Cortex of kidney (tissue), 1 donor: ENCODE measurements at places on chromosomes 4 and X.

- no peak for DNase-seq
These were observed 80.2 kb downstream of the CRMP1 start for GRCh38 chr4:5812506-5813229.

GRCh38 chrX:152619897-152620296 lies 17.8 kb upstream of the GABRQ start:
- no peak for DNase-seq

- no peak for DNase-seq
These were observed 160.5 kb upstream of the GABRA2 start for GRCh38 chr4:46550471-46550870.

DNA sequence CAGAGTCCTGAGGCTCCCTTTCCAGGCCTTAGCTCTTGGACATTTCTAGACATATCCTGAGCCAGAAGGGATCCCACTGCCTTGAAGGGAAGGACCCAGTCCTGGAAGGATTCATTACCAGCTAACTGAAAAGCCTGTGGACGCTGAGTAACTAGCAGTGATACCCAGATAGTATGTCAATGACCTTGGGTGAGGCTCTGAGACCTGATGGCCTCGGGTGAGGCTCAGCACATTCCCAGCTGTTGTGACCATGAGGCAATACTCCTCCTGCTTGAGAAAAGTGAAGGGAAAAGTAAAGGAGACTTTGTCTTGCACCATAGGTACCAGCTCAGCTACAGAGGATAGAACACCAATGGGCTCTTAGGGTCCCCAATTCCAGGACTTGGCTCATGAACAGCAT lies 268.1 kb downstream of the DKK2 start:
- no peak for DNase-seq

- DNase-seq, result no peak
These were observed 27.4 kb downstream of the LEF1 start for GRCh38 chr4:108141213-108141950.

- DNase-seq, result no peak
These were observed 190.6 kb upstream of the SPRY1 start for GRCh38 chr4:123206016-123206415.

DNA sequence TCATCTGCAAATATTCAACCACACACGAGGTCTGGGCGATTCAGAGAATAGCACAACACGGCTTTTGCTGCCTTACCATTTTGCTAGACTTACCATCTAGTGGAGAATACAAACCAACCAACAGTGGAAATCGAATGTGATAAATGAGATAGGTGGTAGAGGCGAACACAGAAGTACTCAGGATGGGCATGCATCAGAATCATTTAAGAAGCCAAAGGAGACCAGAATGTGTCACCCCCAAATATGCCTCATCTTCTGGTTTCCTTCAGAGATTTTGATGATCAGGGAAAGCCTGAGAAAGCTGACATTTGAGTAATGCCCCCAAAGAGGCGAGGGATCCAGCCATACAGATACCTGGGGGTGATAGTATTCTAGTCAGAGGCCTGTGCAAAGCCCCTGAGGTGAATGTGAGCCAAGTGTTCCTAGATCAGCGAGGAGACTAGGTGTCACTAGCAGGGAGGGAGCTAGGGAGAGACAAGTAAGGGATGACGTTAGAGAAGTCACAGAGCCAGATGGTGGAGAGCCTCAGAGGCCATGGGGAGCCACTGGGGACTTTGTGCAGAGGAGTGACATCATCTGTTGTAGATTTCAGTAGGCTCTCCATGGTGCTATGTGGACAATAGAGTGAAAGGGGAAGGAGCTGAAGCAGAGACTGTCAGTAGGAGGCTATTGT lies 1.7 kb downstream of the MTMR1 start:
- no peak for DNase-seq

DNA sequence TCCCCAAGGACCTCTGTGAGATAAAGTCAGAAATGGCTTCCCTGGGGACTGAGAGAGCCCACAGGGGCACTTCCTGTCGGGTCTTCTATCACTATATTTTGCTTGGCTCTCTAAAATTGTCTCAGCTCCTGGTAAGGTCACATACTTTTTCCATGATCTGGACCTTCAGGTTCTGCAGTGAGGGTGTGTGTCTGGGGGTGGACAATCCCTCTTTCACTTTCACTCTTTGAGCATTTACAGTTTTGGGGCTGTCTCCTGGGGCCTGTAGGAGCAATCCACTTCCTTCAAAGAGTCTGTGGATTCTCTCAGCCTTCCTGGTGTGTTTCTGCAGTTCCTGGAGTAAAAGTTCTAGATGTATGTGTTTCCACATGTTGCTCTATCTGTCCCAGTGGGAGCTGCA lies 335.7 kb downstream of the FSTL5 start:
- DNase-seq, result no peak

GRCh38 chr4:141713771-141714445 lies 77.5 kb downstream of the IL15 start:
- DNase-seq, result no peak

DNA sequence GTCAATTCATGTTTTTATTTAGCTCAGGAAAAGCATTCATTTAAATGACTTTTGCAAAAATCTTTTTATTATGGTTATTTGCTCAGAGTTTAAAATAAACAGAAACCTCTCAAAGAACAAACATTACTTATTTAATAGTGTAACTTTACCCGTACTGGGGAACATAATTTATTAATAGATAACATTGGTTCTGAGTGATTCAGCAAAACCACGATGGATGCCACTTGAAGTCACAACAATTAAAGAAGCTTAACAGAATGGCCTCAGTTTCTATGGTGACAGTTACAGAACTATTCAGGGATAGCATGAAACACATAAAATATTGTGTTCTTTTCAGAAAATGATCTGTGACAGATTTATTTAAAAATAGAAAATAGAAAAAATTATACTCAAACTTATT lies 368.7 kb downstream of the CCSER1 start:
- no peak for DNase-seq

GRCh38 chrX:26557691-26558321 lies 341.8 kb downstream of the MAGEB5 start:
- no peak for DNase-seq

DNA sequence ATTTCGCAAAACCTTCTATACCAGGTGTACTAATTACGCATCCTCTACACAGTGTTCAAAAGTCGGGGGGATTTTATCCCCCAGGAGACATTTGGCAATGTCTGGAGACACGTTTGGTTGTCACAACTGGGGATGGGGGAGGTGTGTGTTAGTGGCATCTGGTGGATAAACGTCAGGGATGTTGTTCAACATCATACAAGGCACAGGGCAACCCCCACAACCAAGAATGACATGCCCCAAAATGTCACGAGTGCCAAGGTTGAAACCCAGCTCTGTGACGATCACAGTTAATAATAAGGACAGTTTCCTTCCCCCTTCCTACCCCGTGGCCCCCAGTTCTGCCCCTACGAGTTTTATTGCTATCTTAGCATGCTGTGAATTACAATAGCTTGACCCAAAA lies 15.9 kb upstream of the SEL1L3 start:
- no peak for DNase-seq

- DNase-seq, result no peak
These were observed 276.6 kb downstream of the ANK2 start for GRCh38 chr4:113325876-113326615.

DNA sequence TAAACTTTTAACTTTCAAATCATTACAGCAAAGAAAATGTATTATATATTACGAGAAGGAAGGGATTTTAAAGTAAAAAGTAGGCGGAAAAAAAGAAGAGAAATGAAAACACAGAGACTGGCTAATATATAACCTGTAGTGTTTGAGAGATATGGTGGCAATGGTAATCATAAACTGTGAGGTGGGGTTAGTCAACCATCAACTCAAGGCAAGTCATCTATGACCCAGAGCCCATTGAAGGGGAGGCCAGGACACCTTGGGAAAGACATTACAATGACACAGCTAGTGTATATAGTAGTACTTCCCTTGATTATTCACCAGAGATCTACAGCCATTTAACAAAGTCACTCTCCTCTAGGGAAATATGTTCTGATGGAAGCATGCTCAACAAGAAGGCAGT lies 423.9 kb upstream of the PITX2 start:
- DNase-seq, result no peak

GRCh38 chr4:38001927-38002326 lies 41.7 kb downstream of the PTTG2 start:
- no peak for DNase-seq

DNA sequence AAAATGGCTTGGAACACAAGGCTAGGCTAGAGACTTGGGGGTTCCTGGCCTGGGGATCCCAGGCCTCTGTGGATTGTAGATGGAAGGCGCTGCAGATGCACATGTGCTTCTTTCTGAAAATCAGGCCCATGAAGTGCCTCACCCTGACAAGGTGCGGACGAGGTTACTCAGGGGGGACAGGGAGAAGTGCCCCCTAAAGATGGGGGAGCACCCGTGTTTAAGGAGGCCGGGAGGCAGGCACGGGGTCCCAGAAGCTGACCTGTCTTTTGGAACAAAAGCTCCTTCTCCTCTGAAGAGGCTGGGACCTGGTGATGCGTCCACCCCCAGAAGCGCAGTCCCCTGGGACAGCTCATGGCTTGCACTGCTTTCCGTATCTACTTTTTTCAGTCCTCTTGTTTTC lies 2.4 kb downstream of the PDZD4 start:
- no peak for DNase-seq

- no peak for DNase-seq
These were observed 1008.1 kb upstream of the TENM3 start for GRCh38 chr4:181234951-181235680.

DNA sequence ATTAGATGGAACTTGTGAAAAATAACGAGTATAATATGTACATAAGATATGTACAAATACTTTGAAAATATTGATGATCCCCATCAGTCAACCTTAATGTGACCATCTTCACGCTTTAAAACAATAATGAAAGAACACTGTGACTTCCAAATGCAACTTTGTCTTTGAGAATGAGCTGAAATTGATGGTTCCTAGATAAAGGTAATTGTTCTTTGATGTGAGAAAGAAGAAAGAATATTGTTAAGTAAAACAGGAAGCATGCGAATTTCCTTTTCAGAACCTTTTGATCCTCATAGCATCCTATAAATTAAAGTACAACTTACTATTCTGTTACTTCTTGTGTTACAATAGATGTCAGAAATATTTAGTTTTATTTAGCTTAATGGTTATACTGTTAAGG lies 22.2 kb downstream of the IL2 start:
- no peak for DNase-seq

- DNase-seq, result no peak
These were observed 19.9 kb downstream of the DCHS2 start for GRCh38 chr4:154471526-154472331.

- DNase-seq, result no peak
These were observed 66.9 kb downstream of the PSAPL1 start for GRCh38 chr4:7367864-7368277.

DNA sequence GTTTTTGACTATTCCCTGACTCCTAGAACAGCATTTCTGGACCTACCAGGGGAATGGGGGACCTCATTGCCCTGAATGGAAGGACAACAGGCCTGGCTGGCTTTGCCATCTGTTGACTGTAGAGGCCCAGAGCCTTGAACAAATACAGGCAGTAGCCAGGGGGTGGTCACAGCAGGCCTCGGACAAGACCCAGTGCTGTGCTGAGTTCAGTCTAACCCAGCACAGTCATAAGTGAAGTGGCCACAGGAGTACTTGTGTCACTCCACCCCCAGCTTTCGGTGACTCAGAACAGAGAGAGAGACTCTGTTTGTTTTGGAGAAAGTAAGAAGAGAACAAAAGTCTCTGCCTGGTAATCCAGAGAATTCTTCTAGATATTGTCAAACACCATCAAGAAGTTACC lies 310.0 kb downstream of the PRR32 start:
- DNase-seq, result no peak

- DNase-seq, result no peak
These were observed 228.1 kb upstream of the ANXA3 start for GRCh38 chr4:78323439-78323838.

DNA sequence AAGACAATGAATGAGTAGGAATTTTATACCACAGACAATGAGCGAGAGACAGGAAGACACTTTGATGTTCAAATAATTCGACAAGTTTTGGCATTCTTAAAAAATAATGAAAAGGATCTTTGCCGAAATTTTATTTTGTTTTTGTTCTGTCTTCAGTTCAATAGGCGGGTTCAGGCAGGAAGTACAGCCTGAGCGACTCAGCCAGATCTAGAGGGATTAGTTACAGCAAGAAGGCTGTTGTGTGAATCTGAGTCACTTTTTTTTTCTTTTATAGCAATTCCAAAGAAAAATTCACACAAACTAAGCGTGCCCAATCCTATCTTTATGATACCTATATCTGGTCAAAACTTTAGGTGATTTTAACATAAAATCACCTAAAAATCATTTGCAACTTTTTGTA lies 505.4 kb upstream of the FAM241A start:
- DNase-seq, result no peak

- no peak for DNase-seq
These were observed 1698.6 kb upstream of the IGFBP7 start for GRCh38 chr4:58808817-58809216.

DNA sequence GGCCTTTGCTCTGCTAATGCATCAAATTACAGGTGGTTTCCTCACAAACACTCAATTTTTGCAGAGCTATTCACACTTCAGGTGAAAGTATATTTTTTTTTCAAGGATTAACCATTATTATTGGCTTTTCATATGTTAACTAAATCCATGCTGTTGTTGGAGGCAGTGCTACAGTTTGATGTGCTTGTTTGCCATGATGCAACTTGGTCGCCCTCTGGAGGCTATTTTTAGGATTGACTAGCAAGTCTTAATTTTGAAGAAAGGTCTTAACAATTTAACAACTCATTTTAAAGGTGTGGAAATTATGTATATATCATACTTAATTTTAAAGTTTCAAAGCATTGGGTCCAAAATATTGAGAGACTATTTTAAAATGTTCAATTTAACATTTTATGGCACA lies 168.8 kb upstream of the FAM47A start:
- no peak for DNase-seq
